ENCODE measurements at places on chromosomes 7 and 10.

DNA sequence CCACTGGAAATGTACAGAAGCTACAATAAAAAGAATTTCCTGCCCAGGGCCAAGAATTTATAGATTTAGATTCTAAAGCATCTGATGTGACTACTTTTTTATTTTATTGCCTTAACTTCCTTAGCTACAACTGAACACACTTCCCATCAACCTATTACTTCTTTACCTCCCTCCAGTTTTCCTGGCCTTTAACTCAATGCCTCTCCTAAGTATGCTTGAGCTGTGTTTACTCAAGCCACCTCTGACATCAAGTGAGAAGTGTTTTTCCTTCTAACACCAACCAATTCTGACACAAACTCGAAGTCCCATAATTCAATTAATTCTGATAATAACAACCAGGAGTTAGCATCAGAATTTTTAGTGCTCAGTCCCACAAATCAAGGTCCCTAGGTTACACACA lies 170.0 kb downstream of the IMMP2L start:
- DNase-seq, result no peak

GRCh38 chr10:127945341-127945758 lies 38.4 kb downstream of the PTPRE start:
- DNase-seq, result no peak

DNA sequence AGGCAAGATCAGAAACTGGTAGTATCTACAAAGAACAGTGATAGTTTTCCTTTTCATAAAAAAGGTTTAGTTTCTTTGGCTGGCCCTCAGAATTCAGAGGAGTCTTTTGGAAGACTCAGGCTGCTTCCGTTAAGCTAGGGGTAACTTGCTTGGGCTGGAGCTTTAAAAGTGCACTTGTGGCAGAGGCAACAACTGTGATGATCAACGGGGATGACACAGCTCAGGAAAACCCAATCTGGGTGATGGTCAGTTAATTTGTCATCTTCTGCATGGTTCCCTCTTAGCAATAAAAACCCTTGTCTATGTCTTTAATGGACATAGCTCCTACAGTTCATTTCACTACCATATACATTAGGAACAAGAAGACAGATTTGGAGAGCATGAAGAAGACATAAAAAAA lies 46.7 kb downstream of the SGMS1 start:
- no peak for DNase-seq

GRCh38 chr7:131933751-131934289 lies 377.4 kb upstream of the PODXL start:
- DNase-seq, result no peak

DNA sequence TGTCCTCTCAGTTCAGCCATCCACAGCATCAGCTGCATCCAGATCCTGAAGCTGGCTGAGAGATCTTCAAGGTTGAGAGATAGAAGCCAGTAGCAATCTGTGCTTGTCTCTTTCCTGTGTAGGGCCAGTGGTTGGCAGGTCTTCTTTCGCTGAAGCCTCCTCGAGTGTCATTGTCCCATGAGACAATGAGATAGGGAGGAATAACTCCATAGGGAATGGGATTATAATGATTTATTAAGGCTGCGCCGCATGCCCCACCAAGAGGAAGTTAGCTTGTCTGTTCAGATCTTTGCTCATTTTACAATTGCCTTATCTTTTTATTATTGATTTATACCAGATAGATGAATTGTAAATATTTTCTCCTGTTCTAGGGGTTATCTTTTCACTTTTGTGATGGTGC lies 61.5 kb downstream of the MCMBP start:
- DNase-seq, result no peak

DNA sequence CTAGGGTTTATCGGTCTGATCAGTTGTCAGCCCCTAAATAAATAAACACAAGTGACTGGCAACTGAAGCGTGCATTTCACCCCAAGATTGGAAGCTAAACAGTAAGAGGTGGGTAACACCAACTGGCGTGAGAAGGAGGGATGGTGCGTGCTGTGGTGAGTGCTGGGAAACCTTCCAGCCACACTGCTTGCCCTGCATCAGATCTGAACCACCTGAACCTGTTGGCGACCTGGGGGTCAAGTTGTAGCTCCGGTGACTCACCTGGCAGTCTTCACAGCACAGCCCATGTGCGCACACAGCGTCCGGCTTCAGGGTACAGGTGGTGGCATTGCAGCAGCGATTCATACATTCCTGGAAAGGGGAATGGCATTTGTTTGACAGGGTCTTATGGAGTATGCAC lies 170.1 kb downstream of the FANK1 start:
- no peak for DNase-seq

All from stimulated activated CD4-positive, alpha-beta T cell treated with anti-CD3 and anti-CD28 coated beads, Interleukin-12 subunit alpha, Interleukin-12 subunit beta, amount 100 ng/mL, for 4 hours (primary cell).